Substantia nigra (tissue), 51 donors: ENCODE measurements at places on chromosomes 16 and 17.

GRCh38 chr17:77610518-77610893 lies 348.0 kb upstream of the TNRC6C start:
- DNase-seq: no peak

DNA sequence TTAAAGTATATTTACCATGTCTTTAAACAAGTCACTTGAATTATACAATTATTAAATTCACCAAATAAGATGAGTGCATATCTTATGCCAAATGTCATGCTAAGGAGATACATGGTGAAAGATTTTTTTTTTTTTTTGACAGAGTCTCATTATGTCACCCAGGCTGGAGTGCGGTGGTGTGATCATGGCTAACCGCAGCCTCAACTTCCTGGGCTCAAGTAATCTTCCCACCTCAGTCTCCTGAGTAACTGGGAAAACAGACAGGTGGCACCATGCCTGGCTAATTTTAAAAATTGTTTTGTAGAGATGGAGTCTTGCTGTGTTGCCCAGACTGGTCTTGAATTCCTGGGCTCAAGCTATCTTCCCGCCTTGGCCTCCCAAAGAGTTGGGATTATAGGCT lies 149.0 kb upstream of the GOT2 start:
- DNase-seq: no peak

- no peak for DNase-seq
Observed at GRCh38 chr16:56207421-56207820, 16.1 kb downstream of the GNAO1 start.

- DNase-seq: no peak
Observed at GRCh38 chr17:45757431-45758218, 26.5 kb upstream of the CRHR1 start.

DNA sequence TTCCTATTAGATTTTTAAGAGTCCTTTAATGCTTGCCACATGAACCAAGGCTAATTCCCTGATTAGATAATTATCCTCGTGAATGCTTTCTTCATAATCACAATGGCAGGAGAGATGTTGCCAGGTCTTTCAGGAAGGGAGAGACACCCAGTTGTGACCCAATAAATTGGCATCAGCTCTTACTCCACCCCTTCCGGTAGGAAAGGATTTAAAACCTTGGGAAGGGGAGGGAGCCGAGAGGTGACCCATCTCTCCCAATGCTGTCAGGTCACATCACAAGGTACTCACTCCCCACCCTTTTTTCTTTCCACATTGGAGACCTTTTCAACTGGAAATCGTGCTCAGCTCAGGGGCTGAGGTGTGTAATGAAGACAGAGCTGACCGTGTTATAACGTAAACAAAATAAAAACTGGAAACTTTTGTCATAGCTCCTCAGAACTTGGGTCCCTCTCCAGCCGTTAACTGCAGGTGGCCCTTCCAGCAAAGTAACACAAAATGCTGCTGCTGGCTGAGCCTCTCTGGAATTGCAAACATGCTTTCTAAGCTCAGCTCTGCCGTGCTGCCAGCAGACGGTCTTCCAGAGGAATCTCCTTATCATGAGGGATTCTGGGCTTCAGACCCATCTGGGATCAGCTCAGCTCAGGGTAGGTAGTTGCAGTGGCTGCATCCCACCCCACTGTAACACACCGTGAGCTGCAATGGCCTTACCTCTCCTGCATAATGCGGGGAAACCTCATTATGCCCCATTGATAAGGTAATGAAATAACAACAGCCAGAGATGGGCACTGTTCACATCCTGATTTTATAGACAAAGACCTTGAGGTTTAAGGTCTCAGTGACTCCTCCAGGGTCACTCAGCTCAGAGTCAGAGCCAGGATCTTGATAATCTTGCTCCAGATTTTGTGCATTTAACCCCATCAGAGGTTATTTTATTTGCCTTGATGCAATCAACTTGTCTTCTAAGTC lies 15.6 kb downstream of the TMEM100 start:
- DNase-seq: no peak

- no peak for DNase-seq
Observed at GRCh38 chr17:73799781-73800627, 155.8 kb upstream of the SDK2 start.
